ENCODE measurements at places on chromosomes 2 and 18.

GRCh38 chr18:22283116-22283395, 113.7 kb downstream of the GATA6 start:
- no peak for DNase-seq

DNA sequence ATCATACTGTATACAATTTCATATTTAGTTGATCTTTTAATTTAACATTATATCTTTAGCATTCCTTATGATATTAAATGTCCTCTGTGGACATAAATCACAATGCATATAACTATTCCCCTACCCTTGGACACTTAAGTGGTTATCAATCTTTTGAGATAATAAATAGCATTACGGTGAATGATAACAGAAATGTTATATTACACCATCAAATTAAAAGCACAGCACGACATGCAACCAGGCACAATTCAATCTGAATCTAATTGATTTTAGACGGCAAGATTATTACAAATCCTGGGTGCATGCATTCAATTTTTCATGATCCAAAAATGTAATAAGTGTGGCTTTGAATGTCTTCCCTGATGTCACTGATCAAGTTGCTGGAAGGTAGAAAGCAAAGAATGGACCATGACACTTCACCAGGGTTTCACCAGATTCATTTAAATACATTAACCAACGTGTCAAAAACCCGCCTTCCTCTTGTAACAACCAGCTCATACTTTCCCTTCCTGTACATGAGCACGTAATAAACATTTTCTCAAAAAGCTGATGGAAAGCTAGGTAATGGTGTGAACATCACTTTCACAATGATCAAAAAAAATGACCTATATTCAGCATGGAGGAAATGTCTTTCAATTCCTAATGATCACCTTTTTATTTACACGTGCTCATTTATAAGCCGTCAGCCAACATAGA, 513.7 kb upstream of the ID2 start:
- no peak for DNase-seq

DNA sequence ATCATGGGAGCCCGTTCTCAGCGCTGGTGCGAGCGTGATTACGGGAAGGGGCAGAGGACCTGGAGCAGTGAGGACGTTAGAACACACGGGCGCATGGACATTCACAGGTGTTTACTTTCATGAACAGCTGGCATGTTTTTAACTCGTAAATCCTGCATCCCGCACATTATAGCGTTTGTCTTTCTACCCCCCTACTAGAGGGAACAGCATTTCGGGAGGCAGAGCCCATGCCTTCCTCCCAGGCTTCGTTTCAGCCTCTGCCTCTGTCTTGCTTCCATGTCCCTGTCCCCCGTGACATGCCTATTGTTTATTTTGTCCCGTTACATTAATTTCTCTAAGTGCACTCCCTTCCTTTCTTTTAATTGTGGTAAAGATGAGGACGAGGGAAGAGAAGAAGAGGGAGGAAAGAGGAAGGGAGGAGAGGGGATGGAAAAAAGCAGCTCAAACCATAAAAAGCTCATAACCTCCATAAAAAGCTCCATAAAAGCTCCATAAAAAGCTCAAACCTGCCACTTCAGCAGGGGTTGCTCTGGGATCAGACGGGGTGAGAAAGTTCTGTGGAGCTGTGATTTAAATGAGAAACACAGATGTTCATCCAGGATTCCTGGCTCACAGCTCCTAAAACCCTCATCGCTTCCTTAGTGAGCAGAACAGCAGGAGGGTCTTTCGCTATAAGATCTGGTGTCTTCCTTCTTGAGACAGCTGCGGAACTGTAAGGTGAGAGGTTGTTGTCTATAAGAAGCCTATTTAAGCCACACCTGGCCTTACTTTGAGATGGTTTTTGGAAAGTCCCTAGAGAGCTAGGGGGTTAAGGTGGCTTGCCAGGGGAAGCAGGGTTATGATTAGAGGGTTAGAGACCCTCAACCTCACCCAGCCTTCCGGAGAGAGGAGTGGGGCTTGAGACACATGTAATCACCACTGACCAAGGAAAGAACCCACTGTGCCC, 66.6 kb upstream of the SNTG2 start:
- no peak for DNase-seq

GRCh38 chr2:48124592-48124991, 218.3 kb upstream of the FBXO11 start:
- DNase-seq, result no peak

GRCh38 chr2:239947729-239948045, 77.5 kb downstream of the NDUFA10 start:
- DNase-seq, result no peak

DNA sequence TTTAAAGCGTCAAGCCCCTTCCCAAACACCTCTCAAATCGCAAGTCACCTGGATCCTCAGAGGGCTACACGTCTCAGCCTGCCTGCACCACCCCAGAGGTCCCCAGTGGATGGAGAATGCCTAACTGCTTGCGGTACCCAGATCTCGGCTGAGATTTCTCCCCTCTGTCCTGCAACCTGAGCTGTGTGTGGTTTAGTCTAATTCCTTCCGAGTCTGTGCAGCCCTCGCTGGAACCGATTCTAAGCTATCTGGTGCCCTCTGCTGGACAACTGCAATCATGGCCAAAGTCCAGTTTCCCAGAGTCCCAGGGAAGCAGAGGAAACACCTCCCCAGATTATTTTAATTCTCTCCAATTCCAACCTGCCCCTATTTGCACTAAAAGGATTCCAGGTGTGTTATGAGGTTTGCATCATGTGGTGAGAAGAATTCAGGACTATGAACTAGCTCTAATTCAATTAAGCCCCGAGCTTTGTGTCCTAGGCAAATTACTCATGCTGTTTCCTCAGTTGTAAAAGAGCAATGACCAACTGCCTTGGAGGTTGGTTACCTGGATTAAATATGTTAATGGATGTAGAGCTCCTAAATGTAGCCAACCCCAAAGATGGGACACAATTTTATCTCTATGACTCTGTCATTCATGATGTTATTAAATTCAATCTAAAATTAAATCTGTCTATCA, 276.1 kb upstream of the NCKAP5 start:
- peak; percentile 30 for DNase-seq

DNA sequence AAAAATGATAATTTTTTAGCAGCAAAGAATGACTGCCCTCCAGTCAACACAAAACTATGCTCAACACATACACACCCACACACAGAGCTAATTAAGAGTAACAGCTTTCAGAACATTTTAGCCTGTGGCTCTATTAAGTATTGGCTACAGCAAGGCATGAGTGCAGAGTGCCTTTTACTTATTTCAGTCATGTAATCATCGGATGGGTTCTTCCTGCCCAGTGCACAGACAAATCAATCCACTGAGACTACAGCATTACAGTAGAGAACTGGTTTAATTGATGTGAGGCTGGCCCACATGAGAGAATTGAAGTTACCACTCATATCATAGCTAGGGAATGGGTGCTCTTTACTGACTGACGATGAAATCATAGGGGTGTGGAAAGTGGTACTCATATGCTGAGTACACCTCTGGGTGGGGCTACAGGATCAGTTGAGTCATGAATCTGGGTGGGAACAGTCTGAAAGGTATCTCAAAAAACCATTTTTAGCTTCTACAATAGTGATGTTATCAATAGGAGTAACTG, 241.0 kb downstream of the FSIP2 start:
- no peak for DNase-seq

- DNase-seq, result no peak
Measured at GRCh38 chr2:188975497-188976102, 1.4 kb downstream of the COL3A1 start.

- no peak for DNase-seq
Measured at GRCh38 chr18:26230497-26230896, 4.3 kb downstream of the TAF4B start.

DNA sequence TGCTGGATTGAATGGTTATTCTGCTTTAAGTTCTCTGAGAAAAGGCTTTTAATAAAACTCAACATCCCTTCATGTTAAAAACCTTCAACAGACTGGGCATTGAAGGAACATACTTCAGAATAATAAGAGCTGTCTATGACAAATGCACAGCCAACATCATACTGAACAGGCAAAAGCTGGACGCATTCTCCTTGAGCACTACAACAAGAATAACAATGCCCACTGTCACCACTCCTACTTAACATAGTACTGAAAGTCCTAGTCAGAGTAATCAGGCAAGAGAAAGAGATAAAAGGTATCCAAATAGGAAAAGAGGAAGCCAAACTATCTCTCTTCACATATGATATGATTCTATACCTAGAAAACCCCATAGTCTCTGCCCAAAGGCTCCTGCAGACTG, 641.4 kb downstream of the IRS1 start:
- DNase-seq, result no peak

GRCh38 chr2:164620873-164621763, at the start of gene GRB14:
Gene GRB14, minus strand, starts transcription at chr2:164621482. Its CDS starts 173 bp downstream, at chr2:164621309.
- peak; percentile 4 for DNase-seq

DNA sequence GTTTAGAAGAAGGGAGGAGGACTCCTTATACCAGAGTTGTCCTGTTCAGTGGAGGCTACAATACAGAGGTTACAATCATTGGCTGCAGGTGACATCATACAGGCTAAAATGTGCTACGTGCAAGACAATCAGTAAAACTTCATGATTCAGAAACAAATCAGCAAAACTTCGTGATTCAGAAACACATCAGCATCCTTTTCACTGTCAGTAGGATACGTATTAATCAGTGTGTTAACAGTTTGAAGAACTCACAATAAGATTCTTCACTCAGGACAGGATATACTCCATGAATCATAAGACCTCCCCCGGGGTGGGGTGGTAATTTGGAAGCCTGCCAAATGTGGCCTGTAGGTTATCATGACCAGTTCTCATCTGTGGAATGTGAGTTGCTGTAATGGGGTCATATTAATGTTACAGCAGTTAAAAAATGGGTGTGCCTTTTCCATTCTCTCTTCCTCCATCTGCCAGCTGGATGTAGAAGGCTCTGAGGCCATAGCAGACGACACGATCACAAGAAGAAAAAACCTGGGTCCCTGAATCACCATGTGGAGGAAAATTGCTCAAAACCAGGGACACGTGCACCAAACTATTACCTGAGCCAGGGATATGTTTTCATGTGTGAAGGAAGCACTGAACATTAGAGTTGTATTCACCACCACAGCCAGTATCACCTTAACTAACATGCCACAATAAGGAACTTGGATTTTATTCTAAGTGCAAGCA, 134.8 kb upstream of the CREB1 start:
- DNase-seq, result no peak

- no peak for DNase-seq
Measured at GRCh38 chr2:20443276-20443920, 3.5 kb upstream of the RHOB start.

GRCh38 chr2:144832048-144832447, 312.1 kb upstream of the ZEB2 start:
- DNase-seq, result no peak
